ENCODE measurements at places on chromosomes 2 and 18.

GRCh38 chr2:129957891-129958290 lies 21.6 kb upstream of the RAB6C start:
- DNase-seq: no peak

GRCh38 chr2:100733391-100734187 lies 86.3 kb upstream of the NPAS2 start:
- DNase-seq: no peak

- DNase-seq: no peak
Observed at GRCh38 chr2:211141646-211142045, 585.2 kb downstream of the CPS1 start.

- DNase-seq: no peak
Observed at GRCh38 chr2:98893911-98894321, 42.1 kb downstream of the CRACDL start.

- DNase-seq: no peak
Observed at GRCh38 chr18:37407571-37407970, 158.0 kb downstream of the CELF4 start.

DNA sequence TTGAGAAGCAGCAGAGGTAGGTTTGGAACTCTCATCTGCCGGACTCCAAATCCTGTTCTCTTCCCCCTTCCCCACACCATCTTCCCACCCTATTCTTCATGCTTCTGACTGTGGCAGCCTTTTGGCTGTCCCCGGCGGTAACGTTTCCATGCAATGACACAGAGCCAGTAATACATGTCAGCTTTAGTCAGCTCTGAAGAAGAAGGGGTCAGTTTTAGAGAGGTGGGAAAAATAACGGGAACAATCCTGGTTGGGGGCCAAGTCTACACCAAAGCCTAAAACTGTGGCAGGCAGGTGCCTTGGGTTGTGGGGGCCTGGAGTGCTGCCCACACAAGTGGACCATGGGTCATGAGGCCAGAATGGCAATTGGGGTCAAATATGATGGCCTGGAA lies 106.8 kb downstream of the LPIN1 start:
- no peak for DNase-seq

DNA sequence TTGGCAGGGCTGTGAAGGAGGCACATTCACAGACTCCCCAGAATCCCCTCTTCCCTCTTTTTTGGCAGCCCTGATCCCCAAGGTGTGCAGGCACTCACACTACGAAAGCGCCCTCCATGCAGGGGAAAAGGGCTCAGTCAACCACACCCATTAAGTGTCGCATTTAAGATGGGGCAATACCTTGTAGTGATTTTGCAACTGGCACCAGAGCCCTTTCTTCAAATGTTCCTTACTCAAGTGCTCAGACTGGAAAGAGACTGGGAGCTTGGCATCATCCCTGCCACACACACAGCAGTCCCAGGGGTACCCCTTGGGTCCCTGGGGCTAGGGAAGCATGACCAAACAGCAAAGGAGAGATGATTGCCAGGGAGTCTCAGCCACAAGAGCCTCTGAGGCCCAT lies 190.1 kb downstream of the HAUS1 start:
- no peak for DNase-seq

DNA sequence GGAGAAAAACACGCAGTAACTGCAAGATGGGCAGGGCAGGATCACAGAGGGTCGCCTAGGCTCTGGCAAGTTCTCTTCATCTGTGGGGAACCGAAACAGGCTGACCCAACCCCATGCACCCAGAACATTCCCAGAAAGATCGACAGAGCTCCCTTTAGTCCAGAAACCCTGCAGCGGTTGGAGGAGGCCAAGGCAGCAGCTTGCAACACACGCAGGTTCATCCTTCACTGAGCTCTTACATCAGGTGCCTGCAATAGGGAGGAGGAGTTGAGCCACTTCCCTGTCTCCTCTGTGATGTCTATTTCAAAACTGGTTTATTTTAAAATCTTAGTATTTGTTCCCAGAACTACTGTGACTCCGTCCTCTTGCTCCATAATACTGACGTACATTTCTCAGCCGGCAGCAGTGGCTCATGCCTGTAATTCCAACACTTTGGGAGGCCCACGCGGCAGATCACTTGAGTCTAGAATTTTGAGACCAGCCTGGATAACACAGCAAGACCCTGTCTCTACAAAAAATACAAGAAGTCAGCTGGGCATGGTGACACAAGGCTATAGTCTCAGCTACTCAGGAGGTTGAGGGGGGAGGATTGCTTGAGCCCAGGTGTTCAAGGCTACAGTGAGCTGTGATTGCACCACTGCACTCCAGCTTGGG lies 11.5 kb upstream of the SLC11A1 start:
- DNase-seq: no peak

- DNase-seq: no peak
Observed at GRCh38 chr18:51537487-51537886, 340.0 kb upstream of the MEX3C start.

DNA sequence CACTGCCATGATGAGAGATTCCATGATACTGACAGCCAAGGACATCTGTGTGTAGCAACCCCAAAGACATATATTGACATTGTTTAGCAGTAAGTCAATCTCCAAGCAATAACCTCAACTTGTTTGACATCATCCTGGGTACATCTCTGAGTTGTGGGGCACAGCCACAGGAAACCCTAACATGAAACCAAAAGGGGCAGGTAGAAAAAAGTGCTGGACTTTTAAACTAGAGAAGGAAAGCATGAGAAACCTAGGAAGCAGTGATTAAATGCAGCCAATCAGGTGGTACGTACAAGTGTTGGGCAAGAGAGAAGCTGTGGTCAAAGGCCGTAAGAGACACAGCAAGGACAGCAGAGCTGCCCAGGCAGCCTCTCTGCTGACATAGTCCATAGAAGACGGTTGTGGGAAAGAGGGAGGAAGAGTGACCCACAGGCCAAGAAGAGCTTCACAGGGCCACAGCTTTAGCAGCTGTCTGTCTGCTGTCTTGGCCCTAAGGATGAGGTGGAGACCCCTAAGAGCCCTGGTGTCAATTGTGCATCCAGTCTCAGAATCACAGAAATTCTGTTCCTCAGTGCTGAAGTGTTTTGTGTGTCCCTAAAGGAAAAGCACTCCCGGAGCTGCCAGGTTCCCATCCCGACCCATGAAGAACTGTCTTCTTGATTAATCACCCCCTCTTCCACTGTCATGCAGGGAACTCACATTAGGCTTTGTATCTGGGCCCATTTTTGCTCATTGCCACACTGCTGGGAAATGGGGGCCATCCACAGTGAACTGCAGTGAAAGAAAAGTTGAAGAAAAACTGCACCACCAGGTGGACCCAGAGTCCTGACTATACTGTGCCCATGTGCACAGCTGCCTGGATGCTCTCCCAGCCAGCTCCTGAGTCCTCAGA lies 25.4 kb upstream of the CHN1 start:
- no peak for DNase-seq

GRCh38 chr18:62850619-62851306 lies 135.4 kb downstream of the PHLPP1 start:
- DNase-seq: no peak

Data from CD4-positive, alpha-beta T cell treated with Interleukin-15 for 4 hours (primary cell).